ENCODE measurements at places on chromosomes 13 and 19.
A peak's percentile ranks its signal among the peaks of the same experiment; 100 is the strongest.

GRCh38 chr19:49988433-49988832 lies 27.5 kb upstream of the SIGLEC11 start:
- DNase-seq = no peak

- DNase-seq = no peak
Measured at GRCh38 chr13:64274481-64275217, 2859.0 kb upstream of the PCDH20 start.

DNA sequence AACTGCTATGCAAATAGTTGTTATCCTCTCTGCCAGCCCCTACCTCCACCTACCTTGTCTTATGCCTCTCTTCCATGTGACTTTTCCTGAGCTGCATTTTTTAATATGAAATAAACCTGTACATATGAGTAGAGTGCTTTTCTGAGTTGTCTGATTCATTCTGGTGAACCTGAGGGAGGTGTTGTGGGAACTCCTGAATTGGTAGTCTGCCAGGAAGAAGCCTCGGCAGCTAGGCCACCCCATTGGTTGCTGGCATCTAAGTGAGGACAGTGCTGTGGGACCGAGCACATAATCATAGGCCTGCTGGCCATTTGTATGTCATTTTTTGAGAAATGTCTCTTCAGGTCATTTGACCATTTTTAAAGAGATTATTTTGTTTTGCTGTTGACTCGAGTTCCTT lies 1146.8 kb downstream of the UQCRFS1 start:
- DNase-seq = no peak

DNA sequence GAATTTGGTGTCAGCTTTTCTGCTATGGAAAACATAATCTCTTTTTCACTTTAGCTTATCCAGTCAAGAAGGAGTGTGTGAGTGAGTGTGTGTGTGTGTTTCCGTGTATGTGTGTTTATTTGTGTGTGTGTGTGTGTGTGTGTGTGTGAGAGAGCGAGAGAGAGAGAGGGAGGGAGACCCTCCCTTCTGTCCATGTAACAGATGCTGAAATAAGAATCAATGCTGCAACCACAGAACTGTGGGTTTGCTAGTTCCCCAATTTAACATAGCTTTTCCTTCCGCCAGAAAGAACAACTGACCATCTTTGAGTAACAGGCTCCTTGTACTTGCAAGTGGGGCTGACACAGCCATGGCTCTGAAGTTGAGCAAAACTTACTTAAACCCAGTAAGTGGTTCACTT lies 5.2 kb downstream of the LCP1 start:
- no peak for DNase-seq

GRCh38 chr13:105442949-105443699 lies 1092.3 kb downstream of the EFNB2 start:
- no peak for DNase-seq

GRCh38 chr13:109126178-109126577 lies 496.8 kb downstream of the MYO16 start:
- no peak for DNase-seq

DNA sequence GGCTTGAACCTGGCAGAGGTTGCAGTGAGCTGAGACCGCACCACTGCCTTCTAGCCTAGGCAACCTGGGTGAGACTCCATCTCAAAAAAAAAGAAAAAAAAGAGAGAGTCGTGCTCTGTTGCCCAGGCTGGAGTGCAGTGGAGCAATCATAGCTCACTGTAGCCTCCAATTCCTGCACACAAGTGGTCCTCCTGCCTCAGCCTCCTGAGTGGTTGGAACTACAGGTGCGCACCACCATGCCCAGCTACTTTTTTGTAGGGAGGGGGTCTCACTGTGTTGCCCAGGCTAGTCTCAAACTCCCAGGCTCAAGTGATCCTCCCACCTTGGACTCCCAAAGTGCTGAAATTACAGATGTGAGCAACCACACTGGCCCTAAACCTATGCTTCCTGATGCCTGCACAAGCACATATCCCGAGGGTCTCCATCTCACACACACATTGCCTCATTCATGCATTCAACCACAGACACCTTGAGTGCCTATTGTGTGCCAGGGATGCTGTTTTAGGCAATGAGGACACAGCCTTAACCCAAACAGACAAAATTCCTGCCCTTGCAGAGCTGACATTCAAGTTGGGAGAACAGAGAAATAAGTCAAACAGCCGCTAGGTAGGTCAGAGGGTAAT lies 2.2 kb downstream of the ANGPTL6 start:
- no peak for DNase-seq

DNA sequence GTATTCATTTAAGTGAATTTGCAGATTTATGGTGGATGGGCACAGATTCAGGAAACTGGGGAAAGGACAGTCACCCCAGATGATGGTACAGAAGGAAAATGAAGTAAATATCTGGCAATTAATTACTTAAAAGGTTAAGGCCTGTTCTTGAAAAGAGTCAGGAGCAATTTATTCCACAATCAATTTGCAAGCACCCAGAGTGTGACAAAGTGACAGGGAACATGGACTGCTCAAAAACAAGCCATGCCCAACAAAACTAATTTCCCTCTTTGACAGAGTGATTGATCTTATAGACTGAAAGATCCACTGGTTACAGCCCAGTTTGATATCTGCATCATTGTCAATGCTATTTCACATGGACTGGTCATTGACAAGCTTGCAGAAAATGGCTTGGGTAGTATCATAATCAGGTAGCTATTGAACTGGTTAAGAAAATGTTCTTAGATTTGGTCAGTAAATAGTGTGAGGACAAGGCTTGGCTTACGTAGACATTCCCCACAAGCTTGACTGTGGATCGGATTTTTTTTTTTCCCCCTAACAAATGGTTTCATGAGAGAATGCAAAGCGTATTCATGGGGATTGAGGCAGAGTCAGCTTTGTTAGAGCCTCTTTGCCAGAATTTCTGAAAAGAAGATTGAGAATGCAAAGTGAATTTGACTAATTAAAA lies 584.6 kb downstream of the GPC6 start:
- no peak for DNase-seq

- peak; percentile 79 for DNase-seq
Measured at GRCh38 chr19:10580979-10581631, 6.0 kb downstream of the AP1M2 start.

- no peak for DNase-seq
Measured at GRCh38 chr19:29533578-29534544, 8.1 kb downstream of the VSTM2B start.

GRCh38 chr13:91644806-91645205 lies 246.4 kb downstream of the GPC5 start:
- DNase-seq = no peak

GRCh38 chr13:111449041-111449440 lies 128.6 kb downstream of the TEX29 start:
- DNase-seq = no peak

DNA sequence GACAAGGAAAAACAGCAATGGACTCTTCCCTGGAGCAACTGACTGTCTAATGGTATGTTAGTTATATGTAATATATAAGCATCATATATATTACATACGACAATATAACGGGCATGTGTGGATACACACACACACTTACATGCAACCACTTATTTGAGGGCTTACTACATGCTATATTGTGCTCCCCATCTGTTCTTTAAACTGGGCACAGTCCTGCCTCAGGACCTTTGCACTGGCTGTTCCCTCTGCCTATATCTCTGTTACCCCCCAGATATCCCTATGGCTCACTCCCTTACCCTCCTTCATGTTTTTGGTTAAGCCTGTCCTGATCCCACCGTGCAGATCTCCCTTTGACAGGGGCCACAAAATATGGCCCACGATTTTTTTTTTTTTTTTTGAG lies 10.2 kb downstream of the TICAM1 start:
- no peak for DNase-seq

DNA sequence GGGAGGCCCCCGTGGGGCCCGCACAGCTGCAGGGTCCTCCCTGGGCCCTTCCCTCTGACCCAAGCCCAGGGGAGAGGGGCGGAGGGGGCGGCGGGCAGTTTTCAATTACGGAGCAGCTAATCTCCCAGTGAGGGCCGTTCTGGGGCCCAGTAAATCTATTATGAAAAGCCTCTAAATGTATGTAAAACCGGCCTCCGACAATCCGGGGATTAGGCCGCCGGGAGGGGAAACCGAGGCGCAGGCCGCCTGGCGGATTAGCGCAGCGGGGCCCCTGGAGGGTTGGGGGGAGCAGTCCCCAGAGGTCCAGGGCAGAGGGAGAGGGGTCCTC lies 25.1 kb downstream of the EFNA2 start:
- DNase-seq = no peak

DNA sequence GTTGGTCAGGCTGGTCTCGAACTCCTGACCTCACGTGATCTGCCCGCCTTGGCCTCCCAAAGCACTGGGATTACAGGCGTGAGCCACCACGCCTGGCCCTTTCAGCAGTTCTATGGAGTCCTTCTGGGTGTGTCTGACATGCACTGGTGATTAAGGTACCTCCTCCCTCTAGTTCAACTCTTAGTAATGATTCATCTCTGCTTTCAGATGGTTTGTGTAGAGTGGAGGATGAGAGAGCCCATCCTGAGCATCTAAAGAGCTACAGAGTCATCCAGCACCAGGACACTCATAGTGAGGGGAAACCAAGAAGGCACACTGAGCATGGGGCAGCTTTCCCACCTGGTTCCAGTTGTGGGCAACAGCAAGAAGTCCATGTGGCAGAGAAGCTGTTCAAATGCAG lies 8.2 kb downstream of the ZNF584 start:
- no peak for DNase-seq

DNA sequence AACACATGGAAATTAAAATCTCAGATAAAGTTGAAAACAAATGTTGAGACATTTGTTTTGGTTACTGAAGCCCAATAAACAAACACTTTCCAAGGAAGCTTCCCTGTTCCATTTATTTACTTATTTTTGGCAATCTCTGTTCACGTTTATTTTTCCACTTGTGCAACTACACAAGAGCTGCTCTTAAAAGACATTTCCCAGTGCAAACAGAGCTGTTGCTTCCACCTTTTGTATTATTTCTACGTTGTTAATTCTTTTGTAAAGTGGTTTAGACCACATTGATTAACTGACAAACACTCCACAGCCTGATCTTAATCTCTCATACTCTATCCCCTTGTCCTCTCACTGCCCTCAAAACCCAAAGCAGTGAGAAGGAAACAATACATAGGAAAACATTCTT lies 757.6 kb downstream of the LIG4 start:
- no peak for DNase-seq

- no peak for DNase-seq
Measured at GRCh38 chr19:8352134-8352827, 9.2 kb upstream of the KANK3 start.

- no peak for DNase-seq
Measured at GRCh38 chr13:104372095-104372655, 1306.0 kb upstream of the SLC10A2 start.

DNA sequence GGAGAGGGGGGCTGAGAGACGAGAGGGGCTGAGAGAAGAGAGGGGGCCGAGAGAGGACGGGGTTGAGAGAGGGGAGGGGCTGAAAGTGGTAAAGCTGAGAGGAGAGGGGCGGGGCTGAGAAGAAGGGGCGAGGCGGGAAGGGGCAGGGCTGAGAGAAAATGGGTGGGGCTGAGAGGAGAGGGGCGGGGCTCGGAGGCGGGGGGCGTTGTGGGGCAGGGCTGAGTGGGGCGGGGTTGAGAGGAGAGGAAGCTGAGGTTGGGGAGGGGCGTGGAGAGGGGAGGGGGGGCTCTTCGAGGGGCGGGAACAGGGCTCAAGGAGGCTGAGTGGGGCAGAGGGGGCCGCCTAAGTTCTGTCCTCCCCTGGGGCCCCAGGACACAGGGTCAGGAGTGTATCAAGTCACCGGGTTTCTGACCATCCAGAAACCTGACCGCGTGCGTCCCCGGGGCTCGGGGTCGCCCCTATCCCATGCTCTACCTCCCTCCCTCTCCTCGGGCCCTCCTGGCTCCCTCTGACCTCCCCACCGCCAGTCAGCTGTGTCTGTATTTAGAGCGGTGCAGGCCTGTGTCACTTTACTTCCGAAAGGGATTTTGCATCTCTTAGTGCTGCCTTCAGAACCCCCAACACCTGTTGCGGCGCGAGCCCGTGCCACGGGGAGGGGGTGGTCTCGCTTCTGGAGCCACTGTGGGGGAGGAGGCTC lies 38.6 kb upstream of the SEMA6B start:
- peak; percentile 13 for DNase-seq

GRCh38 chr13:62057286-62057685 lies 641.6 kb upstream of the PCDH20 start:
- no peak for DNase-seq

DNA sequence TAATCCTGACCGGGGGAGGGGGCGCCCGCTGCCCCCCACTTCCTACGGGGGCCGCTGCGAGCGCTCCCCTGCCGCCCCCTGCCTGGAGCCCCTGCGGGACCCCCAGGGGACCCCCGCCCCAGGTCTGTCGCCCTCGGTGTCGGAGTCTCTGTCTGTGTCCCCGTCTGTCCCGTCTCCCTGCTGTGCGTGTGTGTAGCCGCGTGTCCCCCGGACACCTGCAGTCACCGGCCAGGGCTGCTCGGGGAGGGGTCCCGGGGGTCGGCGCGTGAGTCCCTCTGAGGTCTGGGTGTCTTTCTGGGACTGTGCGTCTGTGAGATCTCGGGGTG lies 7.7 kb upstream of the NFIC start:
- no peak for DNase-seq

GRCh38 chr13:109781384-109782065 lies 4.9 kb downstream of the IRS2 start:
- DNase-seq = no peak

- DNase-seq = no peak
Measured at GRCh38 chr19:55527197-55528029, 9.5 kb downstream of the SBK2 start.

GRCh38 chr19:56306016-56306415 lies 8.6 kb downstream of the ZSCAN5A start:
- DNase-seq = no peak

DNA sequence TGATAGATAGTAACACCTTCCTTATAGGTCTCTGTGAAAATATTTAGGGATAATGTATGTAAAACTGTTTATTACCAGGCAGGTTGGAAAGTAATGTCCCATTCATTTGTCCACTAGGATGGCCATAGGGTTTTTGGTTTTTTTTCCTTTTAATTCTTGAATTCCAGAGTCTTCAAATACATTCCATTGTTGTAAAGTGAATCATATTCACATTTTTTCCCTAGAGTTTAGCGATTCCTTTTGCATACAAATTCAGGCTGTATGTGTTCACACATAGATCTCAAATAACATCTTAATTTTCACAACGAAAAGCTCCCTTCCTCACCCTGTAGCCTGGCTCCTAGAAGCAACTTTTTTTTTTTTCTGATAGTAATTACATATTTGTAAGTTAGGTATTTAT lies 1.8 kb upstream of the ZNF557 start:
- no peak for DNase-seq

DNA sequence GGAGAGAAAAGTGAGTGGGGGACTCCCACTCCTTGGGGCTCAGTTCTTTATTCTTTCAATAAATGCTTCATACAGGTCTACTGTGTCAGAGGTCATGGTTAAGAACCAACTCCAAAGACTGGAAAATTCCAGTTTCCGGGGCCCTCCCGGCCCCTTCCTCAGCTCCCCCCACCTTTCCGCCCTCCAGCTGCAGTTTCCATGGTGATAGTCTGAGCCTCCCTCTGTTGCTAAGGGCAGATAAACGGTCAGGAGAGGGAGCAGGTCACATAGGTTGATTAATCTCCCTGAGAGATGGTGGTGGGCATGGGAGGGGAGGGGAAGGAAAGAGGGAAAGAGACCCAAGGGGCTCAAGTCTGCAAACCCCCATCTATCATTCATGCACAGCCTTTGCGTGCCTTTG lies 131.5 kb upstream of the USP29 start:
- DNase-seq = no peak

- DNase-seq = no peak
Measured at GRCh38 chr13:34369931-34370330, 552.0 kb downstream of the RFC3 start.

GRCh38 chr13:99431927-99432608 lies 69.2 kb upstream of the TM9SF2 start:
- DNase-seq = no peak

GRCh38 chr13:23617551-23618024 lies 47.4 kb downstream of the TNFRSF19 start:
- DNase-seq = no peak

GRCh38 chr19:41575998-41576397 lies at the start of gene CEACAM21:
Gene CEACAM21, plus strand, starts transcription at chr19:41576166. Its CDS starts 109 bp downstream, at chr19:41576275.
- DNase-seq = no peak

All from stimulated activated CD4-positive, alpha-beta T cell treated with anti-CD3 and anti-CD28 coated beads, TNF-alpha, amount 100 ng/mL, for 4 hours (primary cell).